Activated CD8-positive, alpha-beta memory T cell treated with anti-CD3 and anti-CD28 coated beads for 1 hour (primary cell): ENCODE measurements at places on chromosomes 5 and 9.

- no peak for DNase-seq
These were observed 4.8 kb upstream of the TNFSF15 start for GRCh38 chr9:114810614-114811013.

DNA sequence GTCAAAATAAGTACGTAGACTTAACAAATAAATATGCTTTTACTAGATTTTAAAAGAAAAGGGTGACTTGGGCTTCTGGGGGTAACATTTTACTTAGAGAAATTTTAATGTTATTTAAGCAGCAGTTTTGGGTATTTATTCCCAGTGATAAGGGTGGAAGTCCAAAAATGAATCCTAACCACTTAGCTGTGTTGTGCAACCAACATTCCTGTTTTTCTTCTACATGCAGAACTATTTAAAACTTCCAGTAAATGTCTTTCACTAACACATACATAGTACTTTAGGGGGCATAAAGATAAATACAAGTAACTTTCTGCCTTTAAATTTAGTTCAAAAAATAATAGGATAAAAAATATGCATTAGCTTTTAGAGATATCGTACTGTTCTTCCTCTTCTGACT lies 436.7 kb downstream of the CTNND2 start:
- no peak for DNase-seq

DNA sequence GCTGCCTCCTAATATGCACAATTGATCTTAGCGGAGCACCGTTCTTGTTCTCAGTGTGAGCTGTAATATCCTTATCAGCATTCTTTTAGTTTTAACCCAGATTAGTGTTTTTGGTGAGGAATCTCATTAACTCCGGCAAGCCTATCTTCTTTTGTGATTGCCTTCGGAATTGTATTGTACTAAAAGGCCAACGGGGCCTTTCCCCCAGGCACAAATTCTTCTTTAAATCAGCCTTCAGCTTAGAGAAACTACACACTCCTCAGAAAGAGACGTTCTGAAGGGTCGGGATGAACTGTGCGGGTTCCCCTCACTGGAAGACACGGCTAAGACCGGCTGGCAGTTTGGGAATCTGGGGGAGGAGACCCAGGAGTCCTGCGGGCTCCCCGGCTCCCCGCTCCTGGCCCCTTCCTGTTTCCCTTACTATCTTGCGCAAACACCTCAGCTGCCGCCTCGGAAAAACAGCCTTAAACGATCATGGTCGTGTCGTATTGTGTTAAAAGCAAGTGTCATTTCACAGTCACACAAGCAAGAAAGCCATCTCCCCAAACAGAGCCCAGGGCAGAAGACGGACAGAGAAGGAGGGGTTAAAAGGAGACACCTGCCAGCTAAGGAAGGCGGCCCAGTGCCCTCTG lies 353.1 kb upstream of the IRX2 start:
- DNase-seq: no peak

DNA sequence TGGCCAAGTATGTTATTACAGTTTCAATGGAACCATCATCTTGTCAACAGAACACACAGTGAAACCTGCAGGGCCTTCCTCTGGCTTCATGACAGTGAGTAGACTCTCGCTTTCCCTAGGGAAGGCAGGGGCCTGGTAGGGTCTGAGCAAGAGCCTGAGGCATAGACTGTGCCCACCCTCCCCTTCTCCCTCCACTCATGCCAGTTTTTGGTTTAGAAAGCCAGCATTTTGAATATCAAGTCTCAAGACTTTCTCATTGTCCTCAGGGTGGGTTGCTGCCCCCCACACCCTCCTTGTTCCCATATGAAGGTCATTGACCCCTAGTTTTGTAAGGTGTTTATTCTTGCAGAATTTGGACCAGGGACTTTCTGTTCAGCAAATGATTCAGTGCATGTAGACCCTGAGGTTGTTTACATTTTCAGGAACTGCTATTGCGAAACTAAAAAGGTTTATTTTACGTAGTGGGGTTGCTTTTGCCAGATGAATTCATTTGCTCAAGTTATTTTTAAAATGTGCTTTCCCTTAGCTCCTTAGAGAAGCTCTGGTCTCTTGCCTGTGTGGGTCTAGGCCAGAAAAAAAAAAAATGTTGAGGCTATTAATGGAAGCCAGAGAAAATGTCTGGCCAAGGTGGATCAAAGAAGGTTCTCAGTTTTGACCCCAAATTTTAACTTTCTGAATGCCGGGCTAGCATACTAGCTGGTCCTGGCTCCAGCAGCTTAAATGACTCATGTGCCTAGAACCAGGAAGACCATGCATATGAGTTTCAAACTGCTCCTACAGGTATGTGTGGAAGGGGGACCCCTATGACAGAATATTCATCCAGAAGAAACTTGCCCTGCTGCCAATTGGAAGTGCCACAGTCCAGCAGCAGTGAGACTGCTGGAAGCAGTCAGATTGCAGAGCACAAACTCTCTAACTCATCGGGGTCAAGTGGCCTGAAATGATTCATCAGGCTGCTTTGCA lies 10.1 kb upstream of the MOB3B start:
- no peak for DNase-seq

DNA sequence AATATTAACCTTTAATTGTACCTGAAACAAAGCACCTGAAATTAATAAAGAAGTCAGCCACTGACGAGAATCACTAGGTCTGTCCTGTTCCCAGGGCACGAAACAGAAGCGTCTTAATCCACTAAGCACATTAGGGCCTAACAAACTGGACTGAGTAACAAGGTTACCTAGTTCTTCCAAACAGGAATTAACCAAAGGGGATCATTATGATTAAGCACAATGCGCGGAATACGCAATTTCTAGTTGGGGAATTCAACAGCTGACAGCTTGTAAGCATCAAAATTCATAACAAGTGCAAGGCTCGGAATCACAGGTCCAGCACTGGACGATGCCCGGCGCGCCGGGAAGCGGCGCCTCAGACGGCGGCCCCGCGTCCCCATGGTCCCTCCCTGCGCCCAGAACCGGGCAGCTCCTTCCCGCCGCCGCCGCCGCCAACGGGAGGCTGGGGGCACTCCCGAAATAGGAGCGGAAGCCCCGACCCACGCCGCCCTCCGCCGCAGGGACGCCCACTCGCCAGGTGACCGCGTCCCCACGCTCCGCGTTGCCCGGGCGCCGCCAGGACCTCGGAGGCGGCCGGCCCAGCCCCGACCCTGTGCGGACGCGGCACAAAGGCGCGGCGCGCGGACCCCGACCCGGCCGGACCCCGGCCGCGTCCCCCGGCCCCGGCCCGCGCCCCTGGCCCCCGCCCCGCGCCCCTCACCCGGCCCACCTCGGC lies 898 bp downstream of the CAMSAP1 start:
- DNase-seq: no peak

GRCh38 chr9:127938298-127938690 lies 640 bp upstream of the DPM2 start:
- no peak for DNase-seq

DNA sequence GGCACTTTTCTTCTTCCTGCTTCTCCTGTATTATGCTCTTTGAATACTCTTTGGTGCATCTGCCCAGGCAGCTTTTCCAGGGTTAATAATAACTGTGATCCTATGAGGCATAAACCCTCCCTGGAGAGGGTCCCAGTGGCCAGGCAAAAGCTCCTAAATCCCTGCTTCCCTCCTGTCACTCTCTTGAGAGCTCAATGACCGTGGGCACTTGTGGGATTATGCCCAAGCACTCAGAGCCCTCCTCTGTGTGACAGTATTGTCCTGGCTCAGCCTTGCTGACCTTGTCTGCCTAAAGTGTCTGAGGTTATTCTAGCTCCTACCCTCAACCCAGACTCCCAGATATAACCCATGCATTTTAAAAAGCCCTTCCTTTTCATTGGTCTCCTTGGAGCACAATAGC lies 51.9 kb downstream of the GALNT10 start:
- no peak for DNase-seq

DNA sequence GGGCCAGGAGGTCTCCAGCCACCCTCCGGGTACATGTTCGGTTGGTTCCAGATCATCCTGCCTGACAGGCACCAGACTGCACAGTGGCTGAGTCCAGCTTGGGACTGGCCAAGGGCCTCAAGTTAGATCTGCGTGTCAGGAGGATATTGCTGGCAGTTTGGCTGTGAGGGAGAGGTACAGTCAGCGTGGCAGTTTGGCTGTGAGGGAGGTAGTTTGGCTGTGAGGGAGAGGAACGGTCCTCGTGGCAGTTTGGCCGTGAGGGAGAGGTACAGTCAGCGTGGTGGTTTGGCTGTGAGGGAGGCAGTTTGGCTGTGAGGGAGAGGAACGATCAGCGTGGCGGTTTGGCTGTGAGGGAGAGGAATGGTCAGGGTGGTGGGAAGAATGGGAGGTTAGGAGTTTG lies 39.0 kb downstream of the CACNA1B start:
- DNase-seq: no peak

- no peak for DNase-seq
These were observed 23.7 kb upstream of the TAS2R1 start for GRCh38 chr5:9653811-9654210.

- DNase-seq: no peak
These were observed 65.5 kb downstream of the CCNH start for GRCh38 chr5:87347272-87347671.

GRCh38 chr5:180433032-180433422 lies 61.2 kb upstream of the CNOT6 start:
- no peak for DNase-seq

GRCh38 chr5:147986134-147986757 lies 77.5 kb upstream of the SPINK5 start:
- no peak for DNase-seq

GRCh38 chr5:179839328-179840256 lies 18.9 kb downstream of the SQSTM1 start:
- DNase-seq: no peak

DNA sequence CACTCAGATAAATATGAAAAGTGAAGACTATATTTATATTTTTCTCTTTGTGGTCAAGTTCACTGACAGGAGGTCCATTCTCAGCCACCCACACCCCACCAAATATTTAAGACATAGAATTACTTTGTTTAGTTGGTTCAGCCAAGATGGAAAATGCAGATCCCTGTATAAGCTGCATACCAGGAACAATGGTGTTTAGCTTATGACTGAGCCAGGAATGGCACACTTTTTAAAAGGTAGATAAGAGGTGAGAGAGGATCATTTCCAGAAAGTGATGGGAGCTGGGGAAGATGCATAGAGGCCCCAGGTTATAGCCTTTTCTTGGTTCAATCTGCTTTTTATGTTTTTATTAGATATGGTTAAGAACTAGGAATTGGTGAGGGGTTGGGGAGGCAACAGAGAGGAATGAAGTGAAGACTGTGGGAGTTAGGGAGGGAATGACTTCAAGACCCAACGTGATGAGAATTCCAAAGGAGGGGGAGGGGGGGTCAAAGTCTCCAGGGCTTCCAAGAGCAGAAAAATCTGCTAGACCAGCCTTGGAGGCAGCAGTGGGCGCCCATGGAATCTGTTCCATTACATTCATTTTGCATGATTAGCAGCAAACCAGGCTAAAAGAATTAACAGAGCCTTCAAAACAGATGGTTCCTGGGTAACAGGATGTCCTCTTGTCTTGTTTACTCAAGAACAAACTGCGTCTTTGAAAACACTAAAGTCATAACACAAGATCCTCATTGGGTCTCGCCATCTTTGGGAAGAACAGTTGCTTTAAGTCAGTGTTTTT lies 95.2 kb downstream of the FGF1 start:
- DNase-seq: no peak
